ENCODE measurements at places on chromosomes 1 and 21.

GRCh38 chr21:32484706-32485380 is 72.3 kb downstream of the EVA1C start:
- DNase-seq, result no peak

DNA sequence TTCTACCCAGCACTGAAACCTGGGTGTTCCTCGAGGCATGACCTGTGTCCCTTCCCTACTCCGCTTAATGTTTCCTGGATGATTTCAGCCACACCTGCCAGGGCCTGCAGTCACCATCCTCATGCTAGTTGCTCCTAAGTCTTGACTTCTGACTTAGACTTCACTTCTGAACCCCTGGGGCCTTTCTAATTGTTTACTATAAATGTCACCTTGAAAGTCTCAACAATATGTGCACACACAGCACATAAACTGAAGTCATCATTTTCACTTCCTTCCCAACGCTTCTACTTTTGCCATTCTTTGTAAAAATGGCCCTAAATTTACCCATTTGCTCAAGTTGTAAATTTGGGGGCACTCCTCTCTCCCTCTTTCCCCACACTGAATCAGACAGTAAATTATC is 141.1 kb downstream of the DYRK1A start:
- DNase-seq, result no peak

- no peak for DNase-seq
Measured at GRCh38 chr1:198549866-198550265, 9.4 kb upstream of the ATP6V1G3 start.

DNA sequence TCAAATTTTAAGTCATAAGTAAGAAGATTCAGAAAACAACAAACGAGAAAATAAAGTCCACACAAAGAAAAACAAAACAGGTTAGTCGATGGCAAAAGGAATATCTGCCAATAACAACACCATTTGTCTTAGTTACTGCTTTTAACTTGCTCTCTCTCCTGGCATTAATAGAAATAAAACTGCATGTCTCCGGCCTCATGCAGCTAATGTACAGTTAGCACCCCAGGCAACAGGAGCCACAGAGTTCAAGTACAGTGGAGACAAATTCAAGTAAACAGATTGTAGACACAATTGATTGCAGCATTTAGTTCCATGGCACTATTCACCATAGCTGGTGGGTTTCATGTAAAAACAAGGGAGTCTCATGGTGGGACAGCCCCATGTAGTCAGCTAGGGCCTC is 33.5 kb downstream of the SUSD4 start:
- no peak for DNase-seq

- DNase-seq, result no peak
Measured at GRCh38 chr1:83691953-83692500, 306.9 kb downstream of the TTLL7 start.

- no peak for DNase-seq
Measured at GRCh38 chr1:103002005-103002404, 106.3 kb downstream of the COL11A1 start.

DNA sequence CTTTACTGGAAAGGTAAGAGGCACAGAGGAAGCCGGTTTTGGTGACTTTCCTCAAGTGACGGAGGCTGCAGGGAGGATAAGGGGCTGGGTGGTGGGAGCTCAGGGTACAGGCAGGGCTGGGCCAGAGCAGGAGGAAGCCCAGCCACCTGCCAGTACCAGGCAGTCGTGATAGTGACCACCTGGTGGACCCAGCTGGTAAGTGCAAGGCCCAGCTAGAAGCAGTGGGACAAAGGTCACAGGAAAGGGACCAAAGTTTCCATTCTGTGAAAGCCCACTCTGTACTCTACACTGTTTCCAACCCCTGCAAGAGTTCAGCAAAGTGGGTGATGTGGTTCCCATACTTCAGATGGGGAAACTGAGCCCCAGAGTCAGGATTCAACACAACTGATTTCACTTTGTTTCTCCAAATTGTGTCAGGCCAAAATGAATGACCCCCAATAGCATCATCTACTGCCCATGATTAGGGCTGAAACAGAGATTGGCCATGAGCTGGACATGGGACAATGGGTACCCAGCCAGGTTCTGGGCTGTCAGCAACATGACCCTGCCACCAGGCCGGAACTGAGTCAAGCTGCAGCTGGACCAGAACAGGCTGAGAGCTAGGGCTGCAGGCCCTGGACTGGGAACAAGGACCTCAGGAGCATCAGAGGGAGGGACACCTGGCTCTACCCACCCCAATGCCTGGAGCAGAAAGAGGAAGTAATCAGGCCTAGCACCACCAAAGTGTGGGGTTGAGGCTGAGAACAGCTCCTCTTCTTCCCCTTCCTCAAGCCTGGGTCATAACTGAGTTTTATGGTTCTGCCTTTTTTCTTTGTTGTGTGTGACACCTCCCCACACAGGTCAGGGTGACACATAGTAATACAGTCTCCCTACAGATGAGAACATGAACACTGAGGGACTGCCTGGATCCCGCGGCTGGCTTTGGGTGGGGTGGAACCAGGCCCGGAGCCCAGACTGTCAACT is 50.2 kb downstream of the KCNN3 start:
- DNase-seq, result peak; percentile 4

All from hematopoietic multipotent progenitor cell treated with erythropoietin and hydrocortisone succinate and interleukin-3 and kit ligand, for 15 days (in vitro differentiated cells).